ENCODE measurements at places on chromosomes 7 and 10.

DNA sequence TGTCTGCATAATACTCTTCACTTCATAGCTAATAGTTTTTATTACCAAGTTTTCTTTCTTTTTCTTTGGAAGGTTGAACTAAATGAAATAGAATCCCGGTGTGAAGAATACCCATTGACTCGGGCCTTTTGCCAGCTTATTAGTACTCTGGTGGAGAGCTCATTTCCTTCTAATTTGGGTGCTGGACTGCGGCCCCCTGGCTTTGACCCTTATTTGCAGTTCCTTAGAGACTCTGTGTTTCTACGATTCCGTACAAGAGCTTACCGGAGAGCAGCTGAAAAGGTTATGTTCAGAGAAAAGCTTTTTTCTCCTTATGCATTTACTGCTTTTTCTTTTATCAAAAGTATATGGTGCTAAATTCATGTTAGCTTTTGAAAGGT is 40.2 kb downstream of the NUP205 start:
- DNase-seq, result no peak

GRCh38 chr7:128137181-128137580 is 103.9 kb upstream of the LEP start:
- DNase-seq, result peak; percentile 56

DNA sequence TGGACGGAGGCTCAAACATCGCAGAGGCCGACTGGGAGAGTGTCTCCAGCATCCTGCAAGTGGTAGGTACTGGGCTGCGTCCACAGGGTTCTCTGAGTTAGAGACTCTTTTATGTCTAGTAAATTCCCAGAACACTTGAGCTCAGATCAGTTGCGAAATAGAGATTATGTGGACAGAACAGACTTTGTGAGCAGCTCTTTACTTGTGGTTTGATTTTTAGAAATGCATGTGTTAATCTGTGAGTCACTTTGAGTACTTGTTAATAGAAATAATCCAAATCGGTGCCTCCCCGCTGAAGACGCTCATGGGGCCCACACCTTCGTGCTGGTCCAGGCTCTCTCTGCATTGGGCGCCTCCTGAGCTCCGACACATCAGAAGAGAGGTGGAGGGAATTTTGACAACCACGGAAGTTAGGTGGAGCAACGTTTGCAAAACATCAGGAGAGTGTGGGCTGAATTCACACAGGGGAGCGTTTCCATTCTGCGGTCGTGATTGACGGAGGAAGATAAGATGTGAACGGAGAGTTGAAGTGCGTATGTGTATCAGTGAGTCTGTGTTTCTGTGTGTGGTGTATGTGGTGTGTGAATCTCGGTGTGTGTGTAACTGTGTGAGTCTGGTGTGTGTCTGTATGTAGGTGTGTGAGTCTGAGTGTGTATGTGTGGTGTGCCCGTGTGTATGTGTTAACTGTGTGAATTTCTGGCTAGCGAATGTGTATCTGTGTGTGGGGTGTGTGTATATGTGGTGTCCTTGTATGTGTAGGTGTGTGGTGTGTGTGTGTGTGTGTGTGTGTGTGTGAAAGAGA is 32.1 kb downstream of the PFKP start:
- DNase-seq, result peak; percentile 30

DNA sequence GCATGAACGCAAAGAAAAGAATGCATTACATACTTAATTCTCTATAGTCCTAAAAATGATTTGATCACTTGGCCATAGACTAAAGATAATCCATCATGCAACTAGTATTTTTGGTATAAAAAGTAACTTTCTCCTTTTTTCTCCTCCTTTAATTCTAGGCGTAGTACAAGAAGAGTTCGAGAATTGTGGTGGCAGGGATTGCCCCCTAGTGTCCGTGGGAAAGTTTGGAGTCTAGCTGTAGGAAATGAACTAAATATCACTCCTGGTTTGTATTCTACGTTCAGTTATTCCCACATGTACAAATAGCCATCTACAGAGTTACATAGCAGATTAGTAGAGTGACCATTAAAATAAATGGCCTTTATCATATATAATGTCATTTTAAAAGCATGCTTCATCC is 45.5 kb upstream of the HELLS start:
- DNase-seq, result no peak

DNA sequence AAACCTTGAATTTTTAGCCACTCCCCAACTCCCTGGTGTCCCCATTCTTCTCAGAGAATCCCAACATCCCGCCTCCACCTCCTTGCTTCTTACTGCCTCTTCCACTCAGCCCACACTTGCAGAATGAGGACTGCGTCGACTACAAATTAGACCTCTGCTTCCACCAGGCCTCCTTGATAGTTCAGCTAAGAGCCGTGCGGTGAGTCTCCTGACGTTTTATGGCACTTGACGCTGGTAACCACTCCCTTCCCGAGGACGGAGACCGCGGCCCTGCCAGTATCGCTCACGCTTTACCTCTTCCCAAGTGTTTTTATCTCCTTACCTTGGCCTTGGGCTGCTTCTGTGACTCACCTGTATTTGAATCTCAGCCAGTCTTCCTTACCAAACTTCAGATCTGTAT is 31.1 kb downstream of the RBM17 start:
- DNase-seq, result no peak

GRCh38 chr7:48245751-48246472 is 74.7 kb downstream of the ABCA13 start:
- no peak for DNase-seq

GRCh38 chr7:587767-588166 is 68.1 kb upstream of the PDGFA start:
- DNase-seq, result no peak

DNA sequence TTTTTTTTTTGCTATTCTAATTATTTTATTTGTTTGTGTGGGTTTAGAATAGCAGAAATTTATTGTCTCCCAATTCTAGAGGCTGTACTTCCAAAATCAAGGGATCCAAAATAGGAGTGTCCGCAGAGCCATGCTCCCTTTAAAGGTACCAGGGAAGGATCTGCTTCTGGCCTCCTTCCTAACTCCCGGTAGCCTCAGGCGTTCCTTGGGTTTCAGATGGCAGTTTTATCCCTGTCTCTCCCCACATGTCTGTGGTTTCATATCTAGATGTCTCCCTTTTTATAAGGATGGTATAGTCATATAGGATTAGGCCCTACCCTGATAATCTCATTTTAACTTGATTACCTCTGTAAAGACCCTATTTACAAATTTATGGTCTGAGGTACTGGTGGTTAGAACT is 48.4 kb downstream of the BMPR1A start:
- DNase-seq, result no peak

All from kidney tubule cell (primary cell).